ENCODE measurements at places on chromosomes 2 and 18.

- DNase-seq, result no peak
Observed at GRCh38 chr2:40098786-40099470, 319.9 kb upstream of the THUMPD2 start.

- no peak for DNase-seq
Observed at GRCh38 chr2:105496271-105496670, 97.4 kb upstream of the FHL2 start.

GRCh38 chr2:118864207-118864606 lies 16.8 kb upstream of the EN1 start:
- DNase-seq, result no peak

DNA sequence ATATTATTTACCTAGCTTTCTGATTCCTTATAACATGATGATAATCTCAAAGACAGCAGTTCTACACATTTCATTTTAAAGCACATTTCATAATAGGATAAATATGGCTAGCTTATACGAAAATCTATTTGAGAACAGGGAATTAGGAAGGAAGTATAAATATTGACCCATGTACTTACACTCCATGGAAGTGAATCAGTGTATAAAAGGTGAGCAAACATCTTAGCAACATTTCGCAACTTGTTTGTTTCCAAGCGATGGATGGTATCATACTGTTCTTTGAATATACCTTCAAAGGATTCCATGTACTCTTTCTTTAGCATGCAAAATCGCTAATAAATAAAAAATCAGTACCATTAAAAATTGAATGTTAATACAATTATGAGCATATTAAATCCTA lies 53.1 kb downstream of the CWC22 start:
- no peak for DNase-seq

DNA sequence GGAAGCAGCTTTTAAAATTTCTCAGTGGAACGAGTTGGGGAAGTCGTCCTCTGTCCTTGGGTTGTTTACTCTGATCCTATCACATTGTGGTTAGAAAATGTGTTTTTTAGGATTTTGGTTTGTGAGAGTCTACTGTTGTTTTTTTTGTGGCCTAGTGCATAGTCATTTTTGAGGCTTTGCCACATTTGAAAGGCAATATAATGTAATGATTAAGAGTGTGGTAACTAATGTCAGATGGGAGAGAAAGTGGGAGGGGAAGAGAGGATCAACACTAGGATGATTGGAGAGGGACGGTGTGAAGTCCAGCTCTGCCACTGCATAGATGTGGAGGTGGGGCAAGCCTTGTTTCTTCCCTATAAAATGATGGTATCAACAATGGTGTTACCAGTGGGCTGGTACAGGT lies 8.5 kb downstream of the SP140L start:
- no peak for DNase-seq

- no peak for DNase-seq
Observed at GRCh38 chr2:191533693-191534180, 144.2 kb upstream of the NABP1 start.

DNA sequence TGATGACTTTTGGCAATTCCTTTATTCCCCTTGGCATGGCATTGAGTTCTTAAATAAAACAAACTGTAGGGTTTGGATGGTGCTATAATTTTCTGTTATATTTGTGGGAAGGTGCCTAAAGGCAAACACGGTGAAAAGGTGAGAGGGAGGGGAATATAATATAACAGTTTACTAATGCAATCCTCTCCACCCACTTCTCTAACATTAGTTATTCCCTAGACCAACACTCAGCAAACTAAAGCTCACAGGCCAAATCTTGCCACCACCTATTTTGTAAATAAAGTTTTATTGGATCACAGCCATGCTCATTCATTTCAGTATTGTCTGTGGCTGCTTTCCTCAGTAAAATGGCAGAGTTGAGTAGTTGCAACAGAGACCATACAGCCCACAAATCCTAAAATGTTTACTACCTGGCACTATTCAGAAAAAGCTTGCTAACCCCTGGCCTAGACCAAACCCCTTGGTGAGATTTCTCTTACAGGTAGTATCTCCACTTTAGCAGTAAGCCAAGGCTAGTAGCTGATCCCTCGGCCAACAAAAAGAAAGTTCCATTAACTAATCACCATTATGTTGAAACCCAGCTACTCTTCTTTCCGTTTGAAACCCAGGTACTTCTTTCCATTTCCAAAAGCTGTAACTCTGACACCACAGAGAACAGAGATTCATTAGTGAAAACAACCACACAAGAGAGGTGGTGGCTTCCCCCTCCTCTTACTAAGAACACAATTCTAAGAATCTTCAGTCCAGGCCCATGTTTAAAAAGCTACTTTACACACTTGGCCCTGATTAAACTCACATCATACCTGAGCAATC lies 136.1 kb upstream of the CHAC2 start:
- no peak for DNase-seq

GRCh38 chr2:202042444-202042843 lies 8.8 kb downstream of the FZD7 start:
- DNase-seq, result no peak

GRCh38 chr2:123164216-123164615 lies 860.9 kb upstream of the CNTNAP5 start:
- DNase-seq, result no peak

GRCh38 chr2:151051574-151052220 lies 210.0 kb downstream of the RBM43 start:
- peak; percentile 35 for DNase-seq

GRCh38 chr18:12059334-12060181 lies 34.1 kb upstream of the ANKRD62 start:
- no peak for DNase-seq

DNA sequence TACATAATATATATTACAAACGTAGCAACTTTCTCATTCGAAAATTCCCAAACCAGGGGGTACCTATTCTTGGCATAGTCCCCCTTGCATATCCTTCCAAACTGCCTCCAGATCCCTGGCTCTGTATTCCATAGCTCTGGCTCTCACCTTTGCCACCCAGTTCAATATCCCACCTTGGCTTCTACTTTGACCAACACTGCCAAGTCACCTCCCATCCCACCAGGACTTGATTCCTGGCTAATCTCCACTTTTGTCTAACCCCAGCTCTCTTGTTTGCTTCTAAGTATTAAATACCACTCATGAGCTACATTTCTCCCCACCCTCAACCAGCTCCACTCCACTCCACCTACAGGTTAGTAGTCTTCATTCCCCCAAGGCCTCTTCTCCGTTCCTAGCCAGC lies 103.2 kb upstream of the WDR75 start:
- no peak for DNase-seq

DNA sequence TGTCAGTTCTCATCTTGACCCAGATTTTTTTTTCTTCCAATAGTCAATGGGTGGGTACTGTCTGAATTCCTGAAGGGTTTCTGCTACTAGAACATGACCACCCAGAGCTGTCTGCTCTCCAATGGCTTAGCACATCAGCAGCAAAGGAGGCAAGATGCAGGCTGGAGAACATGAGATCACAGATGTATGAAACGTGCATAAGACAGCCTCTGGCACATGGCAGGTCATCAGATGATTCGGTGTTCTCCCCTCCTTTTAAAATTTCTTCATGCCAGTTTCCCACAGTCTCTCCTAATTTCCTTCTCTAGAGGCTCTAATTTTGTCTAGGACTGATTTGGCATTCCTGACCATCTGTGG lies 359.3 kb upstream of the TNP1 start:
- DNase-seq, result no peak

DNA sequence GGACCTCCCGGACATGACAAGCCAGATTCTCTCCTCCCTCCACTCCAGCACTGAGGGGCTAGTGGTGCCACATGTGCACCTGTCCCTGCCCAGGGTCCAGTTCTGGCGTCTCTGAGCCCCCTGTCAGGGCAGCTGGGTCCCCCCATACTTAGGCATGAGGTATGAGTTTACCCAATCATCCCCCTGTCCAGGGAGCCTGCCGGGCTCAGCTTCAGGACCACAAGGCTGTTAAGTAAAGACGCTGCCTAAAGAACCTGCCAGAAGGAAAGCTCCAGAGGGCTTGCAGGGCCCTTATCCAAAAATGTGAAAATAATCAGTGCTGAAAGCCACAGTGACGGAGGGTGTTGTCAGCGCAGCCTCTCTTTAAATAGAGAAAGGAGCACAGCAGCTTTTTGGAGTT lies 40.0 kb downstream of the SH3BP4 start:
- no peak for DNase-seq

- DNase-seq, result no peak
Observed at GRCh38 chr2:19783935-19784334, 117.8 kb downstream of the TTC32 start.

- DNase-seq, result no peak
Observed at GRCh38 chr2:191664823-191665677, 12.9 kb upstream of the NABP1 start.

GRCh38 chr18:9808295-9809241 lies 77.2 kb upstream of the TXNDC2 start:
- DNase-seq, result no peak

All from NCI-H1436 (cell line).